ENCODE measurements at places on chromosomes 11 and 22.
A peak's percentile ranks its signal among the peaks of the same experiment; 100 is the strongest.

DNA sequence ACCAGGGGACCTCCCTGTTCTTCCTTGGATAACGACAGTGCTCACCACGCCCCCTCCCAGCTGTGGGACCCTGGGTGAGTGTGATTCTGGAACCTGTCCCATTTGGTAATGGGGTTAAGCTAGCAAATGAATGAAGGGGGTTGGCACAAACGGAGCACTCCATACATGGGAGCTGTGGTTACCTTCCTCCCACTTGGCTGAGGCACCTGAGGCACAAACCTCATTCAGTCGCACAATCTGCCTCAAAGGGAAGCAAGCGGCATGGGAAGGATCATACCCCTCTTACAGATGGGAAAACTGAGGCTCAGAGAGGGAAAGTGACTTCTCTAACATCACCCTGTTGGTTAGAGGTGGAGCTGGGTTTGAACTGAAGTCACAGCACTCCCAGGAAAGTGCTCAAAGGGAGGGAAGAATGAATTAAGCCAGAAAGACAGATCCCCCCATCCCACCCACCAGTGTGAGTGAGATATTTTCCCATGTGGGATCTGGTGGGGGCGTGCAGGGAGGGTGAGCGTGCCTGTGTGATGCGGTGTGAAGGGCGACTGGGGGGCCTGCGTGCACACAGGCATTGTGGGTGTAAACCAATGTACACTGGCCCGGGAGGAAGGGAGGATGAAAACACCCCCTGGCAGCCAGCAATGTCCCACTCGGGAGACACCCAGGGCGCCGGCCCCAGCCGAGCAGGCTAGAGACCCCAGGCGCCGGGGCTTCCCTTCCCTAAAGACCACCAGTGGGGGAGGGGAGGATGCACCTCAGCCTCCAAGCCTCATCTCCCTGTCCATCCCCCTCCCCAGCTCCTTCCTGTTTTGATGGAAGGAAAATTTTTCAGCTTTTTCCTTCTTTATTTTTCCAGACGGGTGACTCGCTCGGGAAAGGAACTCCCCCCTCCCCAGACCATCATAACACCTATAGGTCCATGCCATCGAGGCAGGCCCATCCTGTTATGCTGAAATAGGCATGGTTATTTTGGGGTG is 8.0 kb upstream of the PDGFB start:
- DNase-seq, result no peak

DNA sequence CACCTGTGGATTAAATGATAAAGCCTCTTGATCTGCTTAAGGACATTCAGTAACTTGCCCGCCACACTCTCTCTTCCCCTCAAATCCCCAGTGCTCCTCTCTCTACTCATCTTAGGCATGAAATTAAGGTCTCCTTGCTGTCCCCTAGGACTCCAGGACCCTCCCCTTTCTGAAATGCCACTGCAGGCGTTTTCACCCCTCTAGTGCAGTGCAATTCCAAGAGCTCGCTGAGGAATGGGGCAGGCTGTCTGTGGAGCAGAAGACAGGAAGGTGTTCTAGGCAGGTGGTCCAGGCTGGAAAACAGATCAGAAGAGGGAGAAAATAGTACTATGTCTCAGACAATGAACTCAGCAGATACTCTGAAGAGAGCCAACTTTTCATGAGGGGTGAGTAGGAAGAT is 55.8 kb upstream of the ARHGAP42 start:
- DNase-seq, result no peak

DNA sequence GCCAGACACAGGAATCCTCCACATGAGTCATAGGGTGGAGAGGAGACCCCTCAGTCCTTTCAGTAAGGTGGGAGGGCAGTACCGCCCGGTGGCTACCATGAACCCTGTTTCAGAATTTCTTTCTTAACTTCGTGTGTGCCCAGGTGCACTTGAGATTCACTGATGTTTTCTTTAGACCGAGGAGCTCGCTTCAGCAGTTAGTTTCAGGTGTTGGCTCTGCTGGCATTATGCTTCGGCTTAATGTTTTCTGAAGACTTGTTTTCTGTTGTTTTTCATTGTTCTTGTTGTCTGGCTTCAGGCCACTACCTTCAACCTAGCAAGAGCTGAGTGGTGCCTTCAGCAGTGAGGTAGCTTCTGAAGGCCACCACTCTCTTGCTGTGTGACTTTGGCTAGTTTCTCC is 71.5 kb downstream of the BMAL1 start:
- DNase-seq, result no peak

GRCh38 chr22:21802056-21802455 is 65.4 kb downstream of the MAPK1 start:
- no peak for DNase-seq

DNA sequence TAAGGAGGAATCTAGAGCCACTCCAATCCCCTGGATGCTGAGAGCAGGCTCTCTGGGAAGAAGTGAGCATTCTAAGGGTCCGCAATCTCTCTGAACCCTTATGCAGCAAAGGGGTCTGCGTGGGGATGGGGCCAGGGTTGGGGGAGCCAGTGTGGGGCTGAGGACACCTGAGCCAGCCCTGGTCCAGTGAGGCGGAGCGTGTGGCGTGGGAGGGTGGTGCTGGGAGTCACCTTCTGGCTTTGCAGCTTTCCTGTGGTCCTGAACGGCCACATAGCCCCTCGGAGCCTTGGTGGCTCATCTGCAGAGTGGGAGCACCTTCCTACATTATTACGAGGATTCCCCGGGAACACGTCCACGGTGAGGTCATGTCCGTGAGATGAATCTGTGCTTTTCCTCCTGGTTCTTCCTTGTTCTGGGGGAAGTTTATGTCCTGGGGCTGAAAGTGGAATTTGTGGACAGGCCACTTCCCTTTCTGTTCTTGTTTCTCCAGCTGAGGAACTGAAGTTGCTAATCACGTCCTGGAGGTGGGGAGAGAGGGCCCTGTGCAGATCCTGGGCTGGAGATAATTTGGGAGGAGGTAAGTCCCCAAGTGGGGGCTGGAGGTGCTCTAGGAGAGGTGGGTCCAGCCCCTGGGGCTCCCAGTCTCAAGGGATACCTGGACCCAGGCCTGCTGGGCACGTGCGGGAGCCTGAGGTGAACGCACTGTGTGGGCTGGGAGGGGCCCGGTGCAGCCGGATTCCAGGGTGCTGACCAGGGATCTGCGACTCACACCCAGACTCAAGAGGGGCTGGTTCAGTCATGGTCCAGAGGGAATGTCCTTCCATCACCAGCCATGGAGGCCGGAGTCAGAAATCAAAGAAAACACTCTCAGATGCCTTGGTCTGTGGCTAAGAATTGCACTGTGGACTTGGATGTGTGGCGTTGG is 6.1 kb downstream of the MRGPRE start:
- DNase-seq, result no peak

DNA sequence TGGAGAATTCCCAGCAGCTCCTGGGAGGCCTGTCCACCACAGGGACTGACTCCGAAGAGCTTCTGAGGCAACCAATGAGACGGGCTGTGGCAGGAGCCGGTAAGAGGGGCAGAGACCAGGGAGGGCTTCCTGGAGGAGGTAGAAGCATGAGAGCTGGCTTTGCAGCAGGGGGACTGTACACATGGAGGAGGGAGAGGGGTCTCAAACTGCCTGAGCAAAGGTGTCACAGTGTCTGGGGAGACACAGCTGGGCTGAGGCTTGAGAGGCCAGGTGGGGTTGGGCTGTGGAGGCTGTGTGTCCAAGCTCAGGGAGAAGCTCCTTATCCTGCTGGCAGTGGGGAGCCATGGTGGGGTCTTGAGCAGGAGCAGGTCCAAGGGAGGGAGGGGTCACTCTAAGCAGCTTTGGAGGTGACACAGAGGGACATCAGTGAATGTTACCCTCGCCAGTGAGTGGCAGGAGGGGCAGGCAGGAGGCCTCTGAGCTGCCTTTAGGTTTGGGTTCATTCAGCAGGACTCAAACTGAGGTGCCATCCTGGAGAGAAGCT is 4.6 kb upstream of the RHOD start:
- DNase-seq, result no peak

GRCh38 chr22:30297276-30297990 is 8.1 kb upstream of the CASTOR1 start:
- no peak for DNase-seq

DNA sequence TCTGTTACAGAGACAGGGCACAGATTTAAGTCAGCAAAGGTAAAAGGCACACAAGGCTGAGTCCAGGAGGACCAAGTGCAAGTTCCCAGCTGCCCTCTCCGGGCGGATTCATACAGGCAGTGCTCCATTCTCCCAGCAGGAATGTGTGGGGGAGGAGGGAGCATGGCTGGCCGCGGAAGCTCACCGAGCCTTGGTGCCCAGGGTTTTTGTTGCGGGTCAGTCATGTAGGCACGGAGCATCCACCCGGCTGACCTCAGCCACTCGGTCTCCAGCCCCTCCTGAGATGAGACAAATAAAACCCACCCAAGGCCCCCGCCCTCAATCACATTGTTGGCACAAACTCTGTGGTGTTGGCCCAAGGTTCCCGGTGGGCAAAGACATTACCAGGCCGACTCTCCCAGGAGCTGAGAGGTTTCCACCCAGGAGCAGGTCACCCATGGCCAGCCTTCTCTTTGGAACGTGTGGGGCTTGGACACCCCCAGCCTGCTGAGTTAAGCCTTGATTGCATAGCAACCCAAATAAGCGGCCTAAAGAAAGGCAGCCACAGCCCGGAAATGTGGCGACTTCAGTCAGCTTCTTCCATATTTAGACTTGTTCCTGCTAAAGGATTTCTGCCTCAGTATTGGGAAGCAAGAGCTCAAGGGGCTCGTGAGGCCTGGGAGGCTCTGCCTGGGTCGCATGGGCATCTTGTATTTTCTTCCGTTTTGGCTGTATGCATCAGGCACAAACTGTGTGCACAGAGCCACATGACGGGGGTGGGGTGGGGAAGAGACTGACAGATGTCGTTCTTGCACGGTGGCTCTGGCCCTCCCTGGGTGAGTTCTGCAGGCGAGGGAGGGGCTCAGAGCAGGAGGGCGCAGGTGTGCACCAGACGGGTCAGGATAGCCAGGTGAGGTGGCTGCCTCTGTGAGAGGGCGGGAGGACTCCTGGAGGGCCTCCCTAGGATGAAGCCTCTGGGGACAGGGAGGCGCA is 63.0 kb downstream of the ARHGAP8 start:
- no peak for DNase-seq

DNA sequence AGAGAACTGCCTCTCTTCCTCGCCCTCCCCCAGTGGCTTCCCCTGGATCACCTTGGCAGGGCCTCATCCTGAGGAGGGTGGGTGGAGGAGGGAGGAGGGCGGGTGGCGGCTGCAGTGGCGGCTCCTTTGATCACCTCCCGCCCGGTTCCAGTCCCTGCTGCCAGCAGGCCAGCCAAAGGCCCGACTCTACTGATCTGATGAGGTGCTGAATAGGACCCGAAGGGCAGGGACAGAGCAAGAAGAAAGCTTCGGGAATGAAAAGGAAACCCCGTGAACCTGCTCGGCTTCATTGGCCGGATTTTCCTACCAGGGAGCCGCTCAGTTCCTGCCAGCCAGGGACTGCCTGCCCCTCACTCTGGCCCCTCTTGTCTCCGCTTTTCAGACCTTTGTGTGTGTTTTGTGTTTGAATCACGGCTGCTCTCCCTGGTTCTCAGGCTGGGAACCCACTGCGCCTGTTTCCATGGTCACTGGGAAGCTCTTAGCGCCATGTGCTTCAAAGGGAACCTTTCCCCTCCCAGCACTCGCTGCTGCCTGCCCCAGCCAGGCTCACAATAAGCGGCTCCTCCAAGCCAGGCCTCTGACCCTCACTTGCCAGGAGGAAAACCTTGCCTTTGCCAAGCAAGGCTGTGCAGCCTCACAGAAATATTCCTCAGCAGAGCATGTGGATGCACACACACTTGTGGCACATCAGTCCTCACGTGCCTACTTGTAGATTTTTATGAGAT is 56.8 kb downstream of the C22orf31 start:
- DNase-seq, result peak; percentile 81

DNA sequence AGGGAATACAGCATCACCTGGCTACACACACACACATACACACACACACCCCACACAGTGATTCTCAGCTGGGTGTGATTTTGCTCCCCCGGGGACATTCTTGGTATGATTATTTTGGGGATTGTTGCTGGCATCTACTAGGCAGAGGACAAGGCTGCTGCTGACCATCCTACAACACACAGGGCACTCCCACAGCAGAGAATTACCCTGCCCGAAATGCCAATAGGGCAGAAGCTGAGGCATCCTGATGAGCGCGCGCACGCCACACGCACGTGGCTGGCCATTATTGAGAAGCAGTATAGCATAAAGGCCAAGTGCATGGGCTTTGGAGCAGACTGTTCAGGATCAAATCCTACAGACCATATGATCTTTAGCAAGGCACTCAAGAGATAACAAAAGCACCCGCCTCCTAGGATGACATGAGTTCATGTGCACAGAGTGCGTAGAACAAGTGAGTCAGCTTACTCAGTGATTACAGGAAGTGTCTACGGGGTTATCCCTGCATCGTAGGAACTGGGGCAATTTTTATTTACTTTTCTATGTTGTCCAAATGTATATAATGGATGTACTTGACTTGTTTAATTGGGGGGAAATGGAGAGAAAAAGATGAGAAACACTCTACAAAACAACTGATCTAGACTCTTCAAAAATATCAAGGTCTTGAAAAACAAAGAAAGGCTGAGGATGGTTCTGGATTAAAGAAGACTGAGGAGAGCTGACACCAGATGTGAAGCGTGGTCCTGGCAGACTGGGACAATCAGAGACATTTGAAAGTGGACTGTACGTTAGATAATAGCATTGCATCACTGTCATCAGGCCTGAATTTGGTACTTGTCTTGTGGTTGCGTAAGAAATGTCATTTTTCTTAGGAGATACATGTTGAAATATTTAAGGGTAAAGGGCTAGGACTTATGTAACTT is 7.2 kb upstream of the EHD1 start:
- no peak for DNase-seq

DNA sequence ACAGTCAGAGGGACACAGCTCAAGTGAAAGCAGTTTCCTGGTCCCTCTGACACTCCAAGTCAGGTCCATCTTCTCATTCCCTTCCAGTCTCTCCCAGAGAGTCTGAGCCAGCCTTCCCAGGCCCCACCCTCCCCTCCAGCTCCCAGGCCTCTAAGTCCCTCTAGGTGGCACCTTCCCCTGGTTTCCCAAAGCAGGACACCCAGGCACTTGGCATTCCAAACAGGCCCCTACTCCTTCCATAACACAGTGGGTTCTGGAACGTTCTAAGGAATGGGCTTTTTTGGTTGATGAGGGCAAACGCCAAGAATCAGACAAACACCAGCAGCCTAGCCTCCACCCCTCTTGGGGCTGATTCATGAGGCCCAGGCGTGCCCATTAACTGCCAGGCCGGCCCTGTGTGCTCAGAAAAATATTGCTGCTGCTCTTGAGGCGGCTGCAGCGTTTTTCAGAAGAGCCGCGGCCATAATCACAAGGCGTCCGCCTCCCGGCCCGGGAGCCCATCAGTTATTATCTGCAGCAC is 418.7 kb downstream of the SOX6 start:
- no peak for DNase-seq

DNA sequence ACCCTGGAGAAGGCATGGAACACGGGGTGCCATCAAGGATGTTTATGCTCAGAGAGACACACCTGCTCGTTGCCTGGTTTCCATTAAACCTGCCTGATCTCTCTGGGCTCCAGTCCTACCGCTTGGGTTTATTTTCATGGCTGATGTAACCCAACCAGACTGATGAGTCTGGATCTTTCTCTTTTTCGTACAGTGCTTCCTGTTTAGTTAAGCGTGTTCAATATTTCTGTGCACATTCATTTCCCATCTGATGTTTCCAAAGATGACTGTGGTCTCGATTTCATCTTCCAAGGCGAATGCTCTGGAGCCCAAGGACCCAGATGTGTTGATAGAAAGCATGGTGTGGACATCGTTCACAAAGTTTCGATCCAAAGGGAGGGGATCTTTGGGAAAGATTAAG is 84.3 kb downstream of the SNX19 start:
- DNase-seq, result no peak

- no peak for DNase-seq
These were observed 752.5 kb downstream of the BRD1 start for GRCh38 chr22:49075150-49075549.

GRCh38 chr11:17535488-17535887 is 8.7 kb downstream of the USH1C start:
- no peak for DNase-seq
